Activated CD4-positive, alpha-beta T cell treated with anti-CD3 and anti-CD28 coated beads for 36 hours (primary cell): ENCODE measurements at places on chromosomes 2 and 18.

DNA sequence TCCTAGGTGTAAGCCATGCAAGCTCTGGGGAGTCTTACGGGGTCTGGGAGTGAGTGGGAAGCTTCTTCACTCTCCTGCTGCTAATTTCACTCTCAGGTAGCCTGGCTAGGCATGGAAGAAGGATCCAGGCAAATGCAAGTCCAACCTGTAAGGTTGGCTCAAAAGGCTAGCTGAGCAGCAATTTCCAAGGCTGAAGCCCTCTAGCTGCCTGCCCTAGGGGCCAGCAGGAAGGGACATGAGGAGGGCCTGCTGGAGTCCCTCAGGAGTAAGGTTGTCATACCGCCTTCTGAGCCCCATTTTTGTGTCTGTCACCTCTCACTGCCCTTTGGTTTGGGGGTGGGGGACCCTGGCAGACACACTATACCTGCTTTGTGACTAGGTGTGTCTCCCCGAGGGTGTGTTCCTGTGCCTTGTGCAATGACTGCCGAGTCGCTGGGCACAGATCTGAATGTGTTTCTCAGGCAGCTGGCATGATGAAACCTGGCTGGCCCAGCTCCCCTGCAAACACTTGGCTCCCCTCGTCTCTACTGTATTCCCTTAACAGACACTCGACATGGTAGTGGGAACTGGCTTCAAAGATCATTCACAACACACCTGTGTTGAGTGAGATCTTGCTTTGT, 123.9 kb upstream of the FAM136A start:
- H3K27ac ChIP-seq: no peak overlapping the region
- no peak for DNase-seq
- H3K4me1 ChIP-seq: no peaks in the 10 kb centered on the region
- no peak overlapping the region for H3K4me3 ChIP-seq
- H3K27me3 ChIP-seq: no peaks in the 10 kb centered on the region

DNA sequence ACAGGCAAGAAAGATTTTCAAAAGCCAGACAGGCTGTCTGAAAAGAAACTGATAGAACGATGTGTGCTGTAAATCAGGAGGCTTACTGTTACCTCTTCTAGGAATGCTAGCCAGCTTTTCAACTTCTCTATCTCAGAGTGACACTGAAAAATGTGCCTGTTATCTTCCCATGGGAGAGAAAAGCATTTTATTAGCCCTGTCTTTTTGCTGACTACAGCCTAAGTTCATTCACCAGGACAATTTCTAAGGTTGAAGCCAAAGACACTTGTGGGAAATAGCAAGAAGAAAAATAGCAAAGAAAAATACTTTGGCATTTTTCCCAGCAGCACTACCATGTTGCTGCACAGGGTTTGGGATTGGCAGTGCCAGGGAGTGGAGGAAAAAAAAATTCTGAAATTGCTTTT, 34.0 kb downstream of the ABCB11 start:
- H3K4me1 ChIP-seq: peaks cover 10% of the 10 kb centered on the region
- H3K27me3 ChIP-seq: peaks cover 5% of the 10 kb centered on the region
- H3K4me3 ChIP-seq: no peak overlapping the region

- no peak overlapping the region for H3K27ac ChIP-seq
- H3K27me3 ChIP-seq: no peaks in the 10 kb centered on the region
- H3K36me3 ChIP-seq: no peaks in the 10 kb centered on the region
- peaks cover 8% of the 10 kb centered on the region for H3K4me1 ChIP-seq
These were observed 13.0 kb downstream of the CXCR4 start for GRCh38 chr2:136104977-136105376.

DNA sequence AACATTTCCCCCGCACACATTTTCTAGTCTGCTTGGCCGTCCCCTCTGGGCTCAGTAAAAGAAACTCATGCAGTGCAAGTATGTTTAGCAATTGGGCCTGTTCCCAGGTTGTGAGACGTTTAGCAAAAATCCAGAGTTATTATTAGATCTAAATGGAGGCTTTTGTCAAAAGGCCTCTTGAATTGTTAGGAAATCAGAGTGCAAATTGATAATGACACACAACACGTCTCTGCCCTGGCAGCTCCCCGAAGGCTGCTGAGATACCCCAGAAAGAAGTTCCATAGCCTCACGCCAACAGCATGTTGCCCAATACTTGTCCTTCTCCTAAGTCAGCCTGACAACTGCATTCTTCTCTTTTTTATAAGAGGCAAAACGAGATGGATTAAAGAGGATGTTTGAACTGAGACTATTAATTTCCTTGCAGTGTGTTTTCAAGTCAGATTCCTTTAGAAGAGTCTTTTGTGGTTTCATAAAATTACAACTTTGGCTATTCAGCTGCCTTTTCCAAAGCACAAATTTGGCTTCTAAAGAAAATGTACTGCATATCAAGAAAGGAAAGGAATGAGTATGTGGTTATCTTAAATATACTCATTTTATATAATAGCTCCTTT, 202.2 kb downstream of the TRIB2 start:
- no peaks in the 10 kb centered on the region for H3K4me1 ChIP-seq
- no peaks in the 10 kb centered on the region for H3K36me3 ChIP-seq
- no peak overlapping the region for H3K4me3 ChIP-seq
- H3K27ac ChIP-seq: no peak overlapping the region
